ENCODE measurements at places on chromosomes 16 and 17. TPM values are rescaled to one million over a fixed set of nuclear protein-coding genes. Genes with fewer than 3 reads are reported as not detected.

The SMTNL2 gene
- total RNA-seq, result not detected

The COL1A1 gene
- 1.0 TPM for total RNA-seq

The TVP23A gene
- total RNA-seq, result not detected

The MT1F gene
- 9.6 TPM for total RNA-seq

The ESRP2 gene
- total RNA-seq, result 0.48 TPM

The ACSM2B gene
- total RNA-seq, result not detected

The OR1F1 gene
- not detected for total RNA-seq

The TBC1D3C gene
- total RNA-seq, result 1.1 TPM

The TBC1D3D gene
- total RNA-seq, result 0.10 TPM

The NPTX1 gene
- 0.51 TPM for total RNA-seq

The CHST4 gene
- total RNA-seq, result not detected
